ENCODE measurements at places on chromosomes 7 and 10.

DNA sequence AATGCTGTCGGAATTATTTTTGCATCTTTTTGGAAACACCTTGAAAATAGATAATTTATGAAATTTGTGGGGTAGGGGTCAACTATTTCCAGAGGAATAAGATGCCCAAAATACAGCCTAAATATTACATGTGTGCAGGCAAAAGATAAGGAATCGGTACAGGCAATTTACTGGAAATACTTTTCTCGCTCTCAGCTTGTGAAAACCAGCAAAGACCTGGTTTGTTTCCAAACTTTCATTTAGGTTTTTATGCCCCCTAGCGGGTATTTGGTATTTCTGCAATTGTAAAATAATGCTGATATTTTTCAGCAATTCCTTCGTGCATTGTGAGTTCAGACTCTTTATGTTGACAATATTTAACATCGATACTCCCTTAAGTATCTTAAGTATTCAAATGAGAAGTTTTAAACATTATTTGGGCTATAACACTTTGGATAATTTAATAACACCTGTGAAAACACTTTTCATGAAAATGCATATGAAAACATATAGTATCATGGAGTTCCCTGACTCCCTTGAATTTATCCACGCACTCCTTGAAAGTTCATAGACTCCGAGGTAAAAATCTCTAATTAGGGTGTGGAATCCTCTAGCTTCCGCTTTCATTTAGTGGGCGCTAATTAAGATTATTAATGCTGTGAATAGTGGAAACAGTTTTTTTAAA lies 132.4 kb downstream of the TSPAN12 start:
- no peak for DNase-seq

DNA sequence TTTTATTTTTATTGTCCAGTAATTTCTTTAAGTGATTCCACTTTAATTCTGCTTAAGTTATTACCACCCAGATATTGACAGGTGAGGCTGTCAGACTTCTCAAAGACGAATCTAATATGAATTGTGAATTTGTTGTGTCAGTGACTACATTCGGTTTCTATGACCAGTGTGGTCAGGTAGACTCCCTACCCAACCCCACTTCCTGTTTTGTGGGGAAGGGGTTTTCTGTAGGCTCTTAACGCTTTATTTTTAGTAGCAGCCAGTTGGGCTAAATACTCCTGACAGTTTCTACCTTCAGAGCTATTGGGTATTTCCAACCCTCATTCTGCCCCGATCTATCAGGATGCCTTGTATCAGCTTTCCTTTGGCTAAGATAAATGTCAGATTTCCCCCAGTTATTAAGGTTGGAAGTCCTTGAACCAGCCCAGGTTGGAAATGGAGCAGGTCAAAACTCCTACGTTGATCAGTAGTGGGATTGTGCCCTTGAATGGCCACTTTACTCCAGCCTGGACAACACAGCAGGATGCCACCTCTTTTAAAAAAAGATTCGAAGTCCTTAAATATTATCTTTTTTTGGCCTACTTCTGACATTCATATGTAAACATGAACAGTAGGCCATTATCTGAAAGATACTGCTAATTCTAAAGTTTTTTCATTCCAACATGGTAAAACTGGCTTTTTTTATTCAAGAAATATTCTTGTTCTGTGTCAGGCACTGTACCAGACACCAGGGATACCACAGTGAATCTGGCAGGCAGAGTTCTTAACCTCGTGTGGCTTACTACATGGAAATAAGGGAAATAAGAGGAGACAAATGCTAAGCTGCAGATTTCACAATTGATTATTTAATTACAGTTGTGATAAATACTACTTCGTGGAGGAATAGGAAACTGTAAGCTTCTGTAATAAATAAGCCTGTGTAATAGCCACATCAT lies 133.3 kb upstream of the SAMD8 start:
- peak; percentile 12 for DNase-seq

- no peak for DNase-seq
These were observed 234.0 kb upstream of the PITRM1 start for GRCh38 chr10:3406556-3406955.

DNA sequence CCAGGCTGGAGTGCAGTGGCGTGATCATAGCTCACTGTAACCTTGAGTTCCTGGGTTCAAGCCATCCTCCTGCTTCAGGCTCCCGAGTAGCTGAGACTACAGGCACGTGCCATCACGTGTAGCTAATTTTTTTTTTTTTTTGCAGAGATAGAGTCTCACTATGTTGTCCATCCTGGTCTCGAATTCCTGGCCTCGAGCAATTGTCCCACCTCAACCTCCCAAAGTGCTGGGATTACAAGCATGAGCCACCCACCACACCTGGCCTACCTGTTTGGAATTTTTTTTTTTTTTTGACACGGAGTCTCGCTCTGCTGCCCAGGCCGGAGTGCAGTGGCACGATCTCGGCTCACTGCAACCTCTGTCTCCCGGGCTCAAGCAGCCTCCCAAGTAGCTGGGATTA lies 117.1 kb upstream of the PARD3 start:
- DNase-seq, result no peak

DNA sequence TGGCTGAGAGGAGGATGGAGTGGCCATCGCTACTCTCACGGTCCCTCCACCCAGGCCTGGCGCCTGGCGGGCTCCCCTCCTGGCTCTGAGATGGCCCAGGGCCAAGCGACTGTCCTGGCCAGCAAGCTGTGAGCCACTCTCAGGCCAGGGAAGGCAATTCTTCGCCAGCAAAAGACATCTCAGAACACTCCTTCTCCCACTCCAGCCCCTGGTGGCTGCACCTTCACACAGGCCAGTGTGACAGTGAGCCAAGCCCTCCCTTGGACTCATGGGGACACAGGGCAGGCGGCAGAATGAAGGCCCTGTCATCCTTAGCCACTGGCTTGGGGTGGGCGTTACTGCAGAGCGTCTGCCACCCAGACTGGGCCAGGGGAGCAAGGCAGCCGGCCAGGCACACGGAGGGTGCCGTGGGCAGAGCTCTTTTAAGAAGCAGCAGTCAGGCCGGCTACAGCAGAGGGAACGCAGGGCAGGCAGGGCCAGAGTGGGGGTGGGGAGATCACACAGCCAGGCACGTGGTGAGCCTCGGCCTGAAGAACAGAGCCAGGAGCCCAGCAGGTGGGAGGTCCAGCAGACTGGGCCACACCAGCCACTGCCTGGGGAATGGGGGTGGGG lies 14.4 kb downstream of the STK32C start:
- no peak for DNase-seq

DNA sequence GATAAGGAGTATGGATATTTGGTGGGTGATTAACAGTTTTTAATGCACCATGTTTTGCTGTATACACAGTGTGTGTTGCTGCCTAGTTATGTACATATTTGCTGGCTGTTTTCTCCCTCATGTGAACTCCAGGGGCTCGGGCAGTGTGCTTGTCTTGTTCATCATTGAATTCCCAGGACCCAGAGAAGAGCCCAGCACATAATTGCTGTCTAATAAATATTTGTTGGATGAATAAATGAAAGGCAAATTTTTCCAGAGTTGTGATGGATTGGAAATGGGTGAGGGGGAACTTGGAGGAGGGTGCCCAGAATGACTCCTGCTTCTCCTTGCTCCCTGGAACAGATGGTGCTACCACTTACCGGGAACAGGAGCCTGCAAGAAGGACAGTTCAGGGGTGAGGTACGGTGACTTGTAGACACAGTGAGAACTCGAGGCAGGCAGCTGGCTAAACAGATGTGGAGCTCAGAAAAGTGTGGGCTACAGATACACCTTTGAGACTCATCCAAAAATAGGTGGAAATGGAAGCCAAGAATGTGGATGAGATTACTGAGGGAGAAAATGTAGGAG lies 586.8 kb upstream of the MGMT start:
- DNase-seq, result no peak

GRCh38 chr10:49133706-49134248 lies at the start of gene FAM170B:
Gene FAM170B (minus strand): TSS chr10:49134021. CDS start chr10:49133918, 103 bp downstream.
- no peak for DNase-seq

- DNase-seq, result no peak
These were observed 42.5 kb downstream of the ASZ1 start for GRCh38 chr7:117384688-117385362.

DNA sequence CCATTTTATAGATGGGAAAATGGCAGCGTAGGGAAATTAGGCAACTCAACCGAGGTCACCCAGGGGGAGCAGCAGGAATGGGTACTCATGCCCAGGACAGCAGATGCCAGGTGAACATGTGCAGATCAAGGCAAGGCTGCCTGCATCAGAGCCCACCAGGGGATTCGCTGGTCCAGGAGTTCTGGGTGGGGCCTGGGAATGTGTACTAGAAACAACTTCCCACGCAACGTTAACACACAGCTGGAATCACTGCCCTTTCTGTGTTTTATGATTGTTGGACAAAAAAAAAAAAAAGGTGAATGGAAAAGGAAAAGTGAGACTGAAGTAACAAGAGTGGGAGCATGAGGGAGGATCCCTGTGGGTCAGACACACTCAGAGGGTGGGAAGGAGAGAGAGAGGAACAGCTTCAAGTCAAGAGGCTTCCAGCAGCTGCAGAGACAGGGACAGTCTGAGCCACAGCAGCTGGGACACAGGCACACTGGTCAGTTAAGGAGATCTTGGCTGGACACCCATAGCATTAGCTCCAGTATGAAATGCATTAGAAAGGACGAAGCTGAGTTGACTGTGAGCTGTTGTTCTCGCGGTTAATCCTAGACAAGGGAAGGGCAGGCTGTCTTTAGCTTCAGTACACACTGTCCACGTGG lies 187.9 kb upstream of the INHBA start:
- DNase-seq, result no peak

- no peak for DNase-seq
These were observed 12.2 kb downstream of the PPA1 start for GRCh38 chr10:70221030-70221429.
